ENCODE measurements at places on chromosomes 6 and 20.

- no peak for DNase-seq
These were observed at the start of gene SLC35F1 for GRCh38 chr6:117906958-117907600. TSS of gene SLC35F1 (plus strand) at chr6:117907264.

GRCh38 chr20:3592931-3593330, 70.3 kb downstream of the GFRA4 start:
- no peak for DNase-seq

DNA sequence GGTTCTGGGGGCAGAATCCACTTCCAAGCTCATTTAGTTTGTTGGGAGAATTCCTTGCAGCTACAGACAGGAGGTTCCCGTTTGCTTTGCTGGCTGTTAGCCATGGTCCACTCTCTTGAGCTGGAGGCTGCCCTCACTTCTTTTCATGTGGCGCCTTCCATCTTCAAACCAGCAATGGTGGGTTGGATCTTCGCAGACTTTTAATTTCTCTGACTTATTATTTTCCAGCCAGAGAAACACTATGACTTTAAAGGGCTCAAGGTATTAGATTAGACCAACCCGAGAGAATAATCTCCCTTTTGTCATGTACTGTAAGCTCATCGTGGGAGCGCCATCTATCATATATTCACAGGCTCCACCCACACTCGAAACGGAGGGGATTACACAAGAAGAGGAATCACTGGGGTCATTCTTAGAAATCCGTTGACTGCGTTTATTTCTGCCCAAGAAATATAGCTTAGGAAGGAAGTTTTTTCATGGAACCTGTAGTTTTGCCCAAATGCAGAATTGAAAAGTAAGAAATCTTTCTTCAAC, 38.9 kb downstream of the SAMD5 start:
- no peak for DNase-seq

DNA sequence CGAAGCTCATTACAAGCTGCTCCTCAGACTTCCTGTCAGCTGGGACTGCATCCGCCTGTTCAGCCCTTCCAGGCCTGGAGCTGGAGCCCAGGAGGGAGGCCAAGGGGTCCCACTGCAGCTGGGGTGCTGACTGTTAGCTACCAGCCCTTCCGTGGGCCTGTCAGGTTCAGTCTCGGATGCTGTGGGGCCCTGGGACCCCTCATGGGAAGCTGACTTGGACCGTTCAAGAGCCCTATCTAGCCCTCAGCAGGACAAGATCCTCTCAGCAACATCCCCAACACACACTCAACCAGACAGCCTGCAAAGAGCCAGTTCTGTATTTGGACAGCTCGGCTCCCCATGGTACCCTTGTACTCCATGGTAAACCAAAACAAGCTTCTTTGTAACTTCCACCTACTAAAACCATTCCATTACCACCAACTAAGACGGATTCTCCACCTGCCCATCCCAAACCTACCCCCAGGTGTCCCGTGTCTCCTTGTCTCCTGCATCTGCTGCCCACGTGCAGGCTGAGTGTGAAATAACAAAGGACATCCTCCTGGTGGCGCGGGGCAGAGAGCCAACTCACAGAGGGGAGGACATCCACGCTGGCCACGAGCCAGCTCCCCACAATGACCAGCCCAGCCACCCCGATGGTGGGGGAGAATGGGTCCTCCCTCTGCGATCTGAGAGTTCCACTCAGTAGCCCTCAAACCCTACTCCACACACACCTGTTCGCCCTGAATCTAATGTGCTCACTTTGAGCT, 111.2 kb downstream of the TAF4 start:
- DNase-seq = no peak

DNA sequence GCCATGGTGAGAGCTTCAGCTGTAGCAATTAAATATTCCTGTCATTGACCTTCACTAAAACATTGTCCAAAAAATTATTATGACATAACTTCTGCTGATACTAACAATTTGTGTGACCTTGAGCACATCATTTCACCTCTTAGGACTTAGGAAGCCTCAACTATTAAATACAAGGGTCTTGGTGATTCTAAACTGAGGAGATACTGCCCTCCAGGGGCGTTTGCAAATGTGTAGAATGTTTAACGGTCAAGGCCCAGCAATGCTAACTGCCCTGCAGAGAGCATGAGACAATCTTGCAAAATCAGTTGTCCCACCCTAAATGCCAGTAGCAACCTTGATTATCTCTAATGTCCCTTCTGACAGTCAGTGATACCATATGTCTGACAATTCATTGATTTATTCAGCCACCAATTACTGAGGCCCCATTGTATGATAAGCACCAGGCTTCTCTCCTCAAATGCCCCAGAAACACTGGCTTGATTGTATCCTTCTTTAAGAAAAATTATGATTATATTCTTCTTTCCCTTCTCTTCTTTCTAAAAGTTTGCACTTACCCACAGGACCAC, 284.1 kb upstream of the PLN start:
- DNase-seq = no peak

DNA sequence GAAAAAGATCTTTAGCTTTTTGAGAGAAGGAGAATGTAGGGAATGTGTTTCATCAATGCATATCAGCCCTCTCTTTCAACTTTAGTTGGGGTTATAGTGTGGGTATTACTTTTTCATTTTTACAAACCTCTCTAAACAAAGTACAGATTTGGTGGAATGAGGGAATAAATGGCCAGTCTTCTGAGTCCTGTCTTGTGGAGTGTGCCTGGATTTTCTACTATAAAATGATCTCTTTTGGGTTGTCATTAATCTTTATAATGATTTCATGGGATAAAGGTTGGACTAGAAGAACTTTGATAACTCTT, 209.3 kb downstream of the RNF144B start:
- DNase-seq = no peak

DNA sequence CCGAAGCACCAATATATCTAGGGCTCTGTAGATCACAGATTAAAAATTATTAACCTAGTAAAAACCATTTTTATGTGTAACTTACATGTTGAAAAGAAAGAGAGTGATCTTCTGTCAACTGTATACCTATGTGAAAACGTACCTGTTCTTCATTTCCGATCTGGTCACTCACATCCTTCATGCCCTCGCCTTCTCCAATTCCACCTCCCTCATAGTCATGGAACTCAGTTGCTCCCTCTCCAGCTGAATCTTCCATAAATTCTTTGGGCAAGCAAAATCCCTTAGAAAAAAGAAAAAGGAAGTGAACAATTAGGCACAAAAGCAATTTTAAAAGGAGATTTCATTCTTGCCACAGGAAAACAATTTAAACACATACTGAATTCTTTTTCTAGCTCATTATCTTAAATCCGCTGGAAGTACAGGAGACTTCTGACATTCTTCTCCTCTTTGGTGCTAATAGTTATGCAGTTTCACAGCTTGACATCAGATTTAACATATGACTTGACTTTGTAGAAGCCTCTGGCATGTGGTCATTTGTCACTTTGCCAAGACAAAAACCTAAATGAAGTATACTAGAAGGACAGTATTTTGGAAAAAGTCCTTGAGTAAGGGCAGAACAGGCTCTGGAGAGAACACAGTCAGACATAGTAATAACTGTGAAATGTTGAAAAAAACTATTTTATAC, 29.5 kb upstream of the LYRM2 start:
- DNase-seq = no peak

- DNase-seq = no peak
These were observed 1065.0 kb downstream of the EPHA7 start for GRCh38 chr6:92354270-92354829.

GRCh38 chr20:60459212-60459611, 501.0 kb downstream of the CDH26 start:
- no peak for DNase-seq

GRCh38 chr20:17530153-17530552, 1.0 kb downstream of the BFSP1 start:
- DNase-seq = no peak

DNA sequence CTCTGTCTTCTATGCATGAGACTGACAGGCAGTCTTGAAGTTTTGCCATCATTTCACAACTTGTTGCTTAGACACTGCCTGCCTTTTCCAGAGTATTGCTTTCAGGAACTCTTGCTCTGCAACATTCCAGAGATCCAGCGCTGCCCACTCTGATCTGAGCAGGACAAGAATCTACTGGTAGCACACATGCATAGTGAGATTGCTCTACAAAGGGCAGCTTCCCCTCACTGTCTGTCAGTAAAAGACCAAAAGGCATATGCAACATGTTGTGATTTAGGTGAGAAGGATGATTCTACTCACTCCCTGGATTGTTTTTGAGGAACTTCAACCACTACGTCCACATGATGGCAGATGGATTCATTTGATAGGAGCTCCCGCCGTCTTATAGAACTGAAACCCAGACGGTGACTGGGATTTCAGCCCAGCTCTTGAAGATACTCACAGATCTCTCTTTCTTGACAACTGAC, 259.1 kb downstream of the ARID1B start:
- peak; percentile 56 for DNase-seq

GRCh38 chr6:100573166-100573565, 108.4 kb upstream of the SIM1 start:
- DNase-seq = peak; percentile 7

- peak; percentile 96 for DNase-seq
These were observed 51.8 kb downstream of the SSR1 start for GRCh38 chr6:7261032-7261841.

GRCh38 chr20:14848806-14849205, 511.4 kb upstream of the FLRT3 start:
- DNase-seq = no peak

DNA sequence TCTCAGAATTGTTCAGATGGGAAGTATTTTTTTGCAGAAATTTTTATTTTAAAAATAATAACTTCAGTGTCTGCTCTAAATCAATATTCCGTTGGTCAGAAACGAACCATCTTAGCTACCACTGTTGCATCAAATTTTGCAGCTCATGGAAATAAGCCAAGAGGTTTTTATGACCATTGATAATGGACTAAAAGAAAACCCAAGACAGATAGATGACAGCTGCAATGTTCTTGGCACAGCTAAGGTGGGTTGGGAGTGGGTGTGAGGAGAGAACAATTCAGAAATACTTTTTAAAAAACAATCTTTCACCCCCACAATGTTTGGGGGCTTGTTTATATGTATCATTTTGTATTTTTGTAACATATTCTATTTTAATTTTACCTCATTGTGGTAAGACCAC, 121.1 kb downstream of the PDE7B start:
- DNase-seq = no peak

- DNase-seq = no peak
These were observed 91.7 kb upstream of the SLC22A16 start for GRCh38 chr6:110567957-110568696.

DNA sequence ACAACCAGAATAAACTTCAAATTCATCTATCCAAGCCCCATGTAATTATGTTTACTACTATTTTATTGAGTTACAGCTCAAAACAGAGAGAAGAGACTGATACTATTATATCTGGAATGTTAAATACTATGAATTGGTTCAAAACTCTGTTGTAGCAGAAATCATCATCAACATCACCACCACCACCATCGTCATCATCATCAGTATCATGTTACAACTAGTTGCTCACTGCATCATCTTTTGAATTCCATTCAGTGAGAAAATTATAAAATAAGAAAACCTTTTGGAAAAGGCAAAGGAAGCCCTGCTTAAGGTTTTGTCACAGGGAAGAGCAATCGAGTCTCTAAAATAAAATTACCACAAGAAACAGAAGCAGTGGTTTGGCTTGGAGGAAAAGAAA, 36.2 kb upstream of the THEMIS start:
- DNase-seq = no peak

DNA sequence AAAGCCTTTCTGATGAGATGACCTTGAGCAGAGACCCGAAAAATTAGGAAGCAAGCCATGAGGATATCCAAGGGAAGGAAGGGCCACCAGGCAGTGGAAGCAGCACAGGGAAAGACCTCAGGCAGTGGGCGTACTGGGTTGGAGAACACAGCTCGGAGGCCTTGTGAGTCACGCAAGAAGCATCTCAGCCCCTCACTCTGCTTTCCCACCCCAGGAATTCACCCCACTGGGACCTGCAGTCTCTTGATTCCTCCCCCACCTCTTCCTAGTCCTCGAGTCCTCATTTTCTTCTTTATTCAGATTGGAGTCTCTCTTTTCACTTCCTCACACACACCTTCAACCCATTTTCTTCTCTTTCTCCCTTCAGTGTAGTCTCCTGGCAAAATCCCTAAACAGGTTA, 27.0 kb downstream of the RPRD1B start:
- DNase-seq = no peak

- DNase-seq = no peak
These were observed 1.7 kb upstream of the RPL7L1 start for GRCh38 chr6:42877695-42878094.

DNA sequence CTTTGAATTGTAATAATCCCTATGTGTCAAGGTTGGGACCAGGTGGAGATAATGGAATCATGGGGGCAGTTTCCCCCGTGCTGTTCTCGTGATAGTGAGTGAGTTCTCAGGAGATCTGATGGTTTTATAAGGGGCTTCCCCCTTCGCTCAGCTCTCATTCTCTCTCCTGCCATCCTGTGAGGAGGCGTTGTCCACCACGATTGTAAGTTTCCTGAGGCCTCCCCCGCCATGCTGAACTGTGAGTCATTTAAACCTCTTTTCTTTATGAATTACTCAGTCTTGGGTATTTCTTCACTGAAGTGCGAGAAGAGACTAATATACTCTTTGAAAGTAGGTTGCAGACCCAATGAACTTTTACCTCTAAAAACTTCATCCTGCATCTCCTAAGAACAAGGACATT, 39.2 kb upstream of the KCNG1 start:
- peak; percentile 11 for DNase-seq

GRCh38 chr20:14838663-14839628, 501.5 kb upstream of the FLRT3 start:
- no peak for DNase-seq

DNA sequence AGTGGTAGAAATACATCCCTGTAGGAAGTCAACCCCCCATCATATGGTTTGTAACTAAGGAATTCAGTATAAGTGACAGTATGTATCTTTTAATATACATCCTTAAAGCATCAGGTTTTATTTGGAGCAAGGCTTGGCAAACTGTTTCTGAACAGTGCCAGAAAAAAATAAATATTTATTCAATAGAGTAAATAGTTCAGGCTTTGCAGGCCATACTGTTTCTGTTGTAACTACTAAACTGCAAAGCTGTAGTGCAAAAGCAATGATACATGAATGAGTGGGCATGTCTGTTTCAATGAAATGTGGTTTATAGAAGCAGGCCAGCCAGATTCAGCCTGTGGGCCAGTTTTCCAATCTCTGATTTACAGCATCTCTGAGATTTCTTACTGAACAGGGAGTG, 977 bp downstream of the MEI4 start:
- no peak for DNase-seq

- no peak for DNase-seq
These were observed 66.4 kb downstream of the POPDC3 start for GRCh38 chr6:105113422-105113821.

- no peak for DNase-seq
These were observed at the start of gene TREML2 for GRCh38 chr6:41200901-41201763. TSS of gene TREML2 (minus strand) at chr6:41201149. CDS start at chr6:41201008, 141 bp downstream.

DNA sequence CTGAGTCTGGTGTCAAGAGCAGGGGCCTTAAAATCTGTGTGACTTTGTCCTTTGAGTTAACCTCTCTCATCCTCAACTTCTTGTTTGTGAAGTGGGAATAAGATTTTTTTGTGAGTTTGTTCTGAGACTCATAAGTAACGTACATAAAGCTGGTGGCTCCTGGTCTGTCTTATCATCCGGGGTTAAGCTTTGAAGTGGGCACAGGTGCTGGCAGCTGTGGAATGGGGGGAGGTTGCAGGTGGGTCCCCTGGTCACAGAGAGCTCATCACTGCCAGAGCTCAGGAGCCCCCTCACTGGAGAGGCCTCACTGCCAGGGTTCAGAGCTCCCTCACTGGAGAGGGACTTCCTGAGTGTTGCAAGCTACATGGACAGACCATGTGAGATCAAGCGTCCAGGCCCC, 174.1 kb downstream of the NRN1 start:
- no peak for DNase-seq
